Posterior vena cava (tissue), 2 donors: ENCODE measurements at places on chromosomes 12 and 14.
A peak's percentile ranks its signal among the peaks of the same experiment; 100 is the strongest.

DNA sequence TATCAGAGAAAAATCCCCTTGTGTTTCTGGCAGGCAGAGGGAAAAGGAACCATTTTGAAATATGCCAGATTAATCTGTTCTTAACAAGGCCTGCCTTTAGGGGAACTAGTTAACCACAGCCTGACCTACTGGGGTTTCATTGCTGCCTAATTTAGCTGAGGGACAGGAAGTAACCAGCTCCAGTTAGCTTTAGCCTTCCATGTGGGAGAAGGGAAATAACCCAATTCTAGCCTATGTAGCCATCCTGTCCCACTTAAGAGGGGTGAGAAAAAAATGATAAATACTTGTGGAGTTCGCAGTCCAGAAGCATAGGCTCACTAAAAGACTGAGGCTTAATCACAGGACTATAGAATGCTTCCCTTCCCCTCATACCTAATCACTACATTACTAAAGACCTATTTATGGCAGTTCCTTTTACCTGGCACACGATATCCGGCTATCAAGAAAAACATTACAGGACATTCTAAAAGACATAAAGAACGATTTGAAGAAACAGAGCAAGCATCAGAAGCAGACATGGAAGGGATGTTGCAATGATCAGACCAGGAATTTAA lies 22.8 kb downstream of the COX8C start:
- no peak for DNase-seq

DNA sequence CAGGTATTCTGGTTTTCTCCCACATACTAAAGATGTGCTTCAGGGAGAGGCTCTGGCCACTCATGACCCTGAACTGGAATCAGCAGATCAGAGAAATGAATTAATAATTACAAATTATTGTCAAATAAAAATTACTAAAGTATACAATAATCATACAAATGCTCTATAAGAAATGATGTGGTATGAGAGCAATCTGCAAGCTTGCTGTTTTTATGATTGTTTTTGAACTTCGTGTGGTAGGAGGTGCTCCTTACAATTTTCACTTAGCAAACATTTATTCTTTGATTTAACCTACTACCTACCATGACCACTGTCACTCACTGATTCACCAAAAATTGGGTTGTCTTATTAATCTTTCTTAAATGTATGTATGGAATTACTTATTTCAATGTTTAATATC lies 16.2 kb downstream of the ATP2B1 start:
- DNase-seq = no peak

DNA sequence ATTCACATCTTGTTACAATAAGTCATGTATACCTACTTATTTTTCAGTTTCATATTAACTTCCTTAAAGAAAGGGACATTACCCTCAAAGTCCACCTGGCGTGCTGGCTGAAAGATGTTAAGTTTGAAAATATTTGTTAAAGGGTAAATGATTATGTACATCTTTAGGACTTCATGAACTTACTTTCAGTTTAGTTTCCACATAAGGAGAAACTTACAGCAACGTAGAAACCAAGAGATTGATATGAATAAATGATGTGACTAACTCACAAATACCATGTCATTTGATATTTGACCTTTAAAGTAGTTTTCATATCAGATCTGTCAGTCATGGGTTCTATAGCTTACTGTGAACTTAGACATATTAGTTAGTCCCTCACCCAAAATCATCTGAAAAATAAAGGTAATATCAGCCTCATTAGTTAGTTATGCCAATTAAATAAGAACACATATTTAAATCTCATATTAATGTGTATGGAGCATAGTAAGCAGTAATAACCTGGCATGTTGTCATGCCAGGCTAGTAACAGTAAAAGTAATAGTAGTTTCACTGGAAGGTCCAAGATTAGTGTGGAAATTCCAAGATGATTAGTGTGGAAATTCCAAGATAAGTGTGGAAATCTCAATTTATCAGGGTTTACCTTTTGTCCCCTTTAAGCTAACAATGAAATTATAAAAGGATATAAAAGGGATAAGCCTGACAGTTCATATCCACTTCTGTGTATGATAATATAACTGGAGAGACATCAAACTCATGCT lies 1.9 kb upstream of the CLEC2D start:
- DNase-seq = no peak

GRCh38 chr12:49377386-49377785 lies 10.1 kb downstream of the SPATS2 start:
- no peak for DNase-seq

- DNase-seq = no peak
Measured at GRCh38 chr14:96729889-96730288, 67.3 kb upstream of the VRK1 start.

DNA sequence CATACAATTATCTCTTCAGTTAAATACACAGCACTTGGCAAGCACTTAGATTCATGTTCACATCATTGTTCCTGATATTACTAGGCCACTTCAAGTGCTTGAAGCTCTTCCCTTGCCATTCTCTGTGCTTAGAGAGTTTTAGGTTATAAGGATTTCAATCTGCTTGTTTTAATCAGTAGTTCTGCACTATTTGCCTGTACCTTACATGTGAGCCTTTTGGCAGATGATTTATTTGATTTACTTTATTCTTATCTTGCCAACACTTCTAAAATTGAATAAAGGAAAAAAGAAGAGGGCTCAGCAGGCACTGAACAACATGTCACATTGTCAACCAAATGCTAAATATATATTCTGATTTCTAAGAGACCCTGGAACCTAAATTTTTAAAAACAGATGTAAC lies 363.8 kb upstream of the USP15 start:
- DNase-seq = no peak

DNA sequence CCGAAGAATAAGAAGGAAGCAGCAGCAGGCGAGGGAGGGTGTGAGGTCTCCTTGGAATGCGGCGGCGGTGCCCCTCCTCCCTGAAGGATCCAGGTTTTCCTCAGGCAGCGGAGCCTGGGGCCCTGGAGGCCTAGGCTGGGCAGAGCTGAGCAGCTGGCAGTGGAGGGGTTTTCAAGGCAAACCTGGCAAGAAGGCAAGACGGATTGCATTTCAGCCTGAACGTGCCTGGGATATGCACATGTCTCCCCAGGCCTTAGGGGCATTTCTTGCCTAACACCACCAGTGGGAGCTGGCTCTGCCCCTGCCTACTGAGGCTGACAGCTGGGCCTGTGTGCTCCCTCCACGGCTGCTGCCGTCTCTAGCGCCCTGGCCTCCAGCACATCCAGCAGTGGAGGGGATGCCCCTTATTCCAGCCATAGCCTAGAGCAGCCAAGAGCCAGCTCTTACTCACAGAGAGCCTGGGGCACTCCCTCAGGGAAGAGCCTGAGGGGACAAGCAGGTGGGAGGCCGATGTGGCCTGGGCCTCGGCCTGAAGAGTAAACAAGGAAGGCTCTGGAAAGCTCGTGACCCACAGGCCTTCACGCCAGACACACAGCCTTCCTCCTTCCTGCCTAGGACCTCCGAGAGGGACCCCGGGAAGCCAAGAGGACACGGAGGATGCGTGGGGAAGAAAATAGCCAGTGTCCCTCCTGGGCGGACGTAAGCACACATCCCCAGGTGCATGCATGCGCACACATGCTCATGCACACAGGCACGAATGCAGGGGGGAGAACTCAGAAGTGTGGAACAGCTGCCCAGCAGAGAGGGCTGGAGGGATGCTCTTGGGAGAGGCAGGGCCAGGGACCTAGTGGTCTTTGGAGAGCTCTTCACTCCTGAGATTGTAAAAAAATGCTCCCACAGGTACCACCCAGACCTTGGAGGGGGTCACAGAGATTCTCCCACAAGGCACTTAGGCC lies 23.0 kb upstream of the EIF2B2 start:
- no peak for DNase-seq

- no peak for DNase-seq
Measured at GRCh38 chr14:60183138-60183537, 17.9 kb upstream of the DHRS7 start.

DNA sequence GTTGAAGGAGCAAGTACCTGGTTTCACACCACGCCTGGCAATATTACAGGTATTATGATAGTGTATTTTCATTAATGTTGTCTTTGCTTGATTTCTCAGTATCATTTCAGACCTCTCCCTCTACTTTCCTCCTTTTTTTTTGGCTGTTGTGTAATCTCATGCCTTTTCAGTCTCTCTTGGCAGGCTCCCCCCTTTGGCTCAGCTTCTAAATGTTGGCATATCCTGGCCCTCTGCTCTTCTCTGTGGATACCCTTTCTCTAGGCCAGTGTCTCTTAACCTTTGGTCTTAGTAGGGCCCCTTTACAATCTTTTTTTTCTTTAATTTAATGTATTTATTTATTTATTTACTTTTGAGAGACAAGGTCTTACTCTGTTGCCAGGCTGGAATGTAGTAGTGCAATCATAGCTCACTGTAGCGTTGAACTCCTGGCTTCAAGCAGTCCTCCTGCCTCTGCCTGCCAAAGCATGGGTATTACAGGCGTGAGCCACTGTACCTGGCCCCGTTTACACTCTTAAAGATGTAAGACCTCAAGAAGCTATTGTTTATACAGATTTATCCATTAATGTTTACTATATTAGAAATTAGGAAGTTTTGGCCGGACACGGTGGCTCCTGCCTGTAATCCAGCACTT lies 12.8 kb downstream of the MTHFD1 start:
- DNase-seq = no peak

DNA sequence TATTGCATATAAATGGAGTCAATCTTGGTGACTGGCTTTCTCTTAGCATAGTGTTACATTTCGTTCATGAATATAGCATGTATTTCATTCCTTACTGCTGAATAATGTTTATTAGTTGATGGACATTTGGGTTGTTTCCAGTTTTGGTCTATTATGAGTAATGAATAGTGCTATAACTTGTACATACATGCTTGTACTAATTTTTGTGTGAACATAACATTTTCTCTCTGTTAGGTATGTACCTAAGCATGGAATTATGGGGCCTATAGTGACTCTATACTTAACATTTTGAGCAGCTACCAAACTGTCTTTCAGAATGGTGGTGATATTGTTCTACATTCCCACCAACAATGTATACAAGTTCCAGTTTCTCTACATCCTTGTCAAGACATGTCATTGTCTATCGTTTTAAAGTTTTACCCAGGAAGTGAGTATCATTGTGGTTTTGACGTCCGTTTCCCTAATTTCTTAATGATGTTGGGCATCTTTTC lies 23.1 kb downstream of the ATP2A2 start:
- DNase-seq = no peak

DNA sequence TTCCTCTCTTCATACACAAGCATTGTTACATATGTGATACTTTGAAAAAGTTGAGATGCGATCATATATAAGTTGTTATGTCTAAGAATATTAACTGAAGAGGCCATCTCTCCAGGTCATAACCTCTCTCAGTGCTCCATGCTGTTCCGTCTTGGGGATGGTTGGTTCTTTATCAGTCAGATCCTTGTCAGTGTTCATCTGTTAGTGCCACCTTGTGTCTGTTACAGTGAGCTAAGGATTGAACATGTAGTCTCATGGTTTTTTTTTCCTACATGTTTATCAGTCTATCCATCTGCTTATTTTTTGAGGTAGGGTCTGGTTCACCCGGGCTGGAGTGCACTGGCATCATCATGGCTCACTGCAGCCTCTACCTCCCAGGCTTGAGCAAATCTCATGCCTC lies 30.5 kb downstream of the EP400 start:
- no peak for DNase-seq

- peak; percentile 89 for DNase-seq
Measured at GRCh38 chr12:91109148-91109564, 2.1 kb downstream of the LUM start.

- DNase-seq = peak; percentile 89
Measured at GRCh38 chr12:117685110-117685926, 283.5 kb downstream of the KSR2 start.

DNA sequence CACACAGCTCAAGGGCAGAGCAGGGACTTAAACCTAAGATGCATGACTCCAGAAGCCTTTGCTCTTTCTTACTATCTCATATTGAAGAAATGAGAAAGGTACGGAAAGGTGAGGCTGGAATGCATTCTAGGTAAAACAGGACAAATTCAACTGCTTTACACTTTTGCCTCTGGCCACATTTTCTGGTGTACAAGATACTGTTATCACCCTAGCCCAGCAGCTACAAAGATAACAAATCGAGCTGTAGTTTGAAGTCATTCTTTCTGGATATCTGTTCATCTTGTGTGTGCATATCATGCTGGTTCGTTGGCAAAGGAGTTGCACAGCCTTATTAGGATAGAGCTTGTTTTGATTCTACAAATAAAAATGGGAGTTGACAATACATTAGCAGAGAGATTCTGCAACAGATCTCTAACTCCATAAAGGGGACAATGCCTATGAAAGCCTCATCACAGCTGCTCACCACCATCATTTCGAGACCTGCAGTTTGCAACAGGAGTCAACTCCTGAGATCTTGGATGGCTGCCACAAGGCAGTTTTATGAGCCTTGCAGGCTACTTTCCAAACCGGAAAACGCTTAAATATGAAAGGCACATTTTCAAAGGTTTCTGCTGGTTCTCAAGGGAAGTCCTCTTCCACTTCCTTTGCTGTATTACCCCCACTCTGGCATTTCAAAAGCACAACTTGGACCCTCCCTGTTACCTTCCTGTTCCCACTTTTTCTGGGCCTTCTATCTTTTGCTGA lies 64.9 kb downstream of the STXBP6 start:
- no peak for DNase-seq

DNA sequence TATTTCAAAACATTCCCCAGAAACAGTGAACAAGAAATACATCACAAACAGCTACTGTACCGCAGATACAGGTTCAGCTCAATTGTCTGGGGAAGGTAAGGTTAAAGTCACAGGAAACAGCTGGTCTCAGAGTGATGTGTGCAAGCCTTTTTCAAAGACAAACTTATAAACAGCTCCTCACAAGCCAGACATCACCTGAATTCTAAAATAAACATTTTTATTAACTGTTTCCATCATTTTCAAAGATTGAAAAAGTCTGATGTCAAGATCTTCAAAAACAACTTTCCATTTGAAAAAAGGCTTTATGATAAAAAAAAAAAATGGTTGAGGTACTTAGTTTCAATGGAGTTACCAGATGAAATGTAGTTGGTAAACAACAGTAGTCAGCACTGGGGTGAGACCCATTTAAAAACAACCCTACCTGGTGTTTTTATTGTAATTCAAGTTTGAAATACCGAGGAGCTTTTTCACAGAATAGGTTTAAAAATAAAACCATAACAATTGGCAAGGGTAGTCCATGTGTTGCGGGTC lies 4.0 kb downstream of the BTG1 start:
- no peak for DNase-seq

GRCh38 chr12:26510354-26510674 lies 314.9 kb downstream of the SSPN start:
- no peak for DNase-seq

GRCh38 chr12:102501773-102502172 lies 21.4 kb upstream of the IGF1 start:
- no peak for DNase-seq

- DNase-seq = peak; percentile 81
Measured at GRCh38 chr12:101877806-101878242, 444 bp downstream of the DRAM1 start.

GRCh38 chr14:49306152-49306751 lies 279.9 kb downstream of the RPS29 start:
- DNase-seq = no peak
